ENCODE measurements at places on chromosomes 13 and 19.

GRCh38 chr13:100515410-100515800 is 73.2 kb downstream of the GGACT start:
- DNase-seq, result no peak

- no peak for DNase-seq
These were observed at the start of gene CSNK1G2 for GRCh38 chr19:1941146-1942077. TSS of gene CSNK1G2 (plus strand) at chr19:1941172. CDS start at chr19:1969773, 28,601 bp downstream.

DNA sequence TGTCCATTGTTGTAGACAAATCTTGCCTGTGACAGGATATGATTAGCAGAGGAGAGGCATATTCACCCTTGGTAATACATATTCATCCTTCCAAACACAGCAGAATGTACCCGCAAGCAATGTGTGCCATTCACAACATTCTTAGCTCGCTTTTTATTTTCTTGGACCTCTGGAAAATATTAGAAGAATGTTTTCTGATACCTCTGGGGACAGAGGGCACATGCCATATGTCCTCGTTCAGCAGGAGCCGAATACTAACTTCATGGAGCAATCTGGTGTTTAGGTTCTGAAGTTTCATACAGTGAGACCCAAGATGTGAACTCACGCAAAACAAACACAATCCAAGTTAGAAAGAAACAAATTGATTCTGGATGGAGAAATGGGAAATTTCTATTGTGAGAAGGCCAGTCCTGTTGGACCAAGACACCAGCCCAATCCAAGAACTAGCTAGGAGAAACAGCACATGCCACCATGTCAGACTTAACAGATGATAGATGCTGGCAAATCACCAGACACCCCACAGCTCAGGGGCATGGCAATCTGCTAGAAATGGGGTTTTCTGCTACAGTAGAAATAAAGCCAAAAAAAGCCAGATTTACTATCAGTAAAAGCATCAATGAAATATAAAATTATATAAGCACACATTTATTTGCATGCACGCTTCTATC is 297.4 kb downstream of the DCLK1 start:
- DNase-seq, result no peak

- no peak for DNase-seq
These were observed 22.4 kb upstream of the RNASEH2B start for GRCh38 chr13:50887151-50887550.

- DNase-seq, result peak; percentile 70
These were observed 2.5 kb upstream of the NR2F6 start for GRCh38 chr19:17248011-17248776.

DNA sequence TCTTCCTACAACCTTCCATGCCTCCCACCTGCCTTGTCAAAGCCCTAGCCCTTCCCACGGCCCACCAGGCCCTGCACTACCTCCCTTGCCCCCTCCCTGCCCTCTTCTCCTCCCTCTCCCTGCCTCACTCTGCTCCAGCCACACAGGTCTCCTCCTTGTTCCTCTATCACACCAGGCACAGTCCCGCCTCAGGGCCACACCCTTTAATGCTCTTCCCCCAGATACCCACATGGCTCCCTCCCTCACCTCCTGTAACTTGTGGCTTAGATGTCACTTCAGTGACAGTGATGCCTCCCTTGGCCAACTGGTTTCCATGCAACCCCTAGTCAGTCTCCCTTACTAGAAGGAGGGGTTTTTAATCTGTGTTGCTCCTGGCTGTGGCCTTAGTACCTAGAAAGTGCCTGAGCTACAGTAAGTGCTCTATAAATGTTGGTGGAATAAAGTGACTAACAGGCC is 1.3 kb downstream of the SIRT6 start:
- DNase-seq, result no peak

DNA sequence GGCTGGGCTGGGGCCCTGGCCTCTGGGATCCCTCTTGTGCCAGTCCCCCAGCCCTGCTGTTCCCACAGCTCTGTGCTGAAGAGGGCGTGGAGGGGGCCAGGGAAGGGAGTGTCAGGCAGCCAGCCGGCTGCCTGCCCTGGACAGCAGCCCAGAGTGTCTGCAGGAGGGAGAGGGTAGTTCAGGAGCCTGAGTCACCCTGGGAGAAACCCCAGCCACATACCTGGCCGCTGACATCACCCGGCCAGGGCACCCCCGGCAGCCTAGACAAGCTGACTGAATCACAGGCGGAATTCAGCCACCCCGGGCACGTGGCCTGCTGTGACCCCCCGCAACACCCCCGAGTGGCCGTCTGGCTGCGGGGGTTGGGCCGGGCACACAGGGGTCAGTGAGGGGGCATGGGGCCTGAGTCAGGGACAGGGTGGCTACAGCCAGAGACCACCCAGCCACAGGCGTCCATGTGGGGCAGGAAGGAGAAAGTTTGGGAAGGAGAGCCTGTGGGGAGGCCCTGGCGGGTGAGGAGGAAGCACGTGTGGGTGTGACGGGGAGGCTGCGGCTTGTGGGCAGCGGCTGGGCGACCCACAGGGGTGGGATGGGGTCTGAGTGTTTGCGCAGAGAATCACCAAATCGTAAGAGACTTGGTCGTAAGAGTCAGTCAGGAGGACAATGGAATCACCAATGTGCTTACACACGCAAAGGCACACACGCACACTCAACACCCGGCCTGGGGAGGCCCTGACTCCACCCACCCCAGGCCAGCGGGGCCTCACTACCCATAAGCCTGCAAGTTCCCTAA is 11.9 kb upstream of the FOSB start:
- peak; percentile 97 for DNase-seq

- DNase-seq, result no peak
These were observed 1.7 kb downstream of the SSBP4 start for GRCh38 chr19:18420930-18421329.

Measured in bronchial epithelial cell (primary cell).